Inflammatory macrophage treated with lipopolysaccharide for 1 hour (primary cell): ENCODE measurements at places on chromosomes 16 and 17.

DNA sequence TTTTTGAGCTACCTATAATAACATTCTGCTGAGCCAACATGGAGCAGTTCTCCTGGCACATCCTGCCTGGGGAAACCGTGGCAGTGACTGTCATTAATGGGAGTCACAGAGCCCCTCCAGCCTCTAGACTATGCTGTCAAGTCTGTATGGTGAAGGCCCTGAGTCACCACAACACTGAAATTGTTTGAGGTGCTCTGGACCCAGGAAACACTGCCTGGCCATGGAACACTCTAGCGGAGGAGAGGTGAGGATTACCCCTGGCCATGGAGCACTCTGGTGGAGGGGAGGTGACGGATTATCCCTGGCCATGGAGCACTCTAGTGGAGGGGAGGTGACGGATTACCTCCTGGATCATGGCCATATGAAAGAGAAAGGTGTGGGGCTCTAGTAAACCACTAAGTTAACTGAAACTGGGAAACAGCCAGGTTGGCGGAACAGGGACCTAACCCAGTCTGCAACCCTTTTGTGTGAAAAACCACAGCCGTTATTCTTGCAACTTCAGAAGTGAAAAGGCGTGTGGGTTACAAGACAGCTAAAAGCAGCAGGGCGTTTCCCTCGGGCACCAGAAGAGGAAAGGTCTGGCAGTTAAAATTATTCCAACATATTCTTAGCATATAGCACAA, 156.7 kb downstream of the KCNJ12 start:
- no peak for DNase-seq

DNA sequence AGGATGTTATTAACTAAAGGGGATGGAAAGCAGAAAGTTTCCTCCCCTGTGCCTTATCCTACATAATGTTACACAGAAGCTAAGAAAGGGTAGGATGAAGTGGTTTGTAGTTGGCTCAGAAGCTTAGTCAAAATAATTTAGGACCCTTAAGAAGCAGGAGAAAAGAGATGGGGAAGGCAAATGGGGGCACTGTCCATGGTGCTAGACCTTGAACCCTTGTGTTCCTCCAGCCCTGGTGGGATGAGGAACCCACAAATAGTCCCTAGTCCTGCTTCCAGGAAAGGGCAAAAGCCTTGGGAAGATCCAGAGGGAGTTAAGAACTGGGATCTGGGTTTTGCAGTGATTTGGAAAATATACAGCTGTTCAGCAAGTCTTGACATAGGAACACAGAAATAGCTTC, 54.5 kb downstream of the SLC5A11 start:
- no peak for DNase-seq

GRCh38 chr16:17983847-17984639, 352.5 kb downstream of the NPIPA8 start:
- no peak for DNase-seq

- no peak for DNase-seq
Observed at GRCh38 chr16:84138824-84139627, 6.0 kb downstream of the HSDL1 start.

- no peak for DNase-seq
Observed at GRCh38 chr16:72923757-72924156, 124.2 kb downstream of the ZFHX3 start.

GRCh38 chr17:72376526-72377345, 255.9 kb downstream of the SOX9 start:
- no peak for DNase-seq

- DNase-seq, result no peak
Observed at GRCh38 chr16:80120899-80121521, 419.8 kb upstream of the DYNLRB2 start.

DNA sequence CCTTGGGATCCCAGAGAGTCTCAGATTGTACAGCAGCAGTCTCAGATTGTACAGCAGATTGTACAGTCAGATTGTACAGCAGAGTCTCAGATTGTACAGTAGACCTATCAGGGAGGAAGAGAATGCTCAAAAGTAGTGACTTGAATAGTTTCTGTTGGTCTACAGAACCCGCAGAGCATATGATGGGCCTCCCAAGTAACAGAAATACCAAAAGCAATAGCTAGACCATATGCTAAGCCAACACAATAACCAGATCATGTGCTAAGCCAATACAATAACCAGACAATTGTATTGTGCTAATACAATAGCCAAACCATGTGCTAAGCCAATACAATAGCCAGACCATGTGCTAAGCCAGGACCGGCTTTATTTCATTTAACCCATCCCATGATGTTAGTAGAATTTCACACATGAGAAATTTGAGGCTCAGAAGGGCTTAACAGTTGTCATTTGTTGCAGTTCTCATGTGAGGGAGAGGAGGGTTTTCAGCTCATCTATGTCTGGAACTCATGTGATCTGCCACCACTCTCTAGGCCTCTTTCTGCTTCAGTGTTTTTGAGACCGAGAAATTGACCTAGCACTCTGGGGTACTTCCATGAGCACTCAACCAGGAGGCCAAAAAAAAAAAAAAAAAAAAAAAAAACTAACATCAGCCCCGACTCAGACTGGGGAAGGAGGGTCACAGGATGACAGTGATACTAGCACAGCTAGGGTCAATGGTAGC, 144.0 kb downstream of the SOX9 start:
- DNase-seq, result no peak

DNA sequence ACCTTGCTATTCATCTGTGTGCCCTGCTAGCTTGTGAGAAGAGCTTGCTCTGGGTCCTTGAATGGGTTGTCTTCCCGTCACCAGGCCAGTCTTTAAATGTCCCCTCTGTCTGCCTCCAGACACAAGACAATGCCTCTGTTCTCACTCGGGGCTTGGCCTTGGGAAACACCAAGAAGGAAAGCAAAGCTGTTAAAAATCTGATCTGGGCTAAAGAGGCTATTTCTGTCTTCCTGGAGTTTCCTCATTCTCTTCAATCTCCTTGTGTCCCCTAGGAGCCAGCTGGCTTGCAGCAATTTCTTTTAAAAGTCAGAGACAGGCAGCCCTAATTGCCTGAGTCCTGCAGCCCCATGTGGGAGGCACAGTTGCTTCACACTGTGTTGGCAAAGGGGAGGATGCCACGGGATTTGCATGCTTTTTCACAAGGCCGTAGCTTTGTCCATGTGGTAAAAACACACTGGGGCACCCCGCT, 2.5 kb downstream of the DNAI2 start:
- peak; percentile 86 for DNase-seq

DNA sequence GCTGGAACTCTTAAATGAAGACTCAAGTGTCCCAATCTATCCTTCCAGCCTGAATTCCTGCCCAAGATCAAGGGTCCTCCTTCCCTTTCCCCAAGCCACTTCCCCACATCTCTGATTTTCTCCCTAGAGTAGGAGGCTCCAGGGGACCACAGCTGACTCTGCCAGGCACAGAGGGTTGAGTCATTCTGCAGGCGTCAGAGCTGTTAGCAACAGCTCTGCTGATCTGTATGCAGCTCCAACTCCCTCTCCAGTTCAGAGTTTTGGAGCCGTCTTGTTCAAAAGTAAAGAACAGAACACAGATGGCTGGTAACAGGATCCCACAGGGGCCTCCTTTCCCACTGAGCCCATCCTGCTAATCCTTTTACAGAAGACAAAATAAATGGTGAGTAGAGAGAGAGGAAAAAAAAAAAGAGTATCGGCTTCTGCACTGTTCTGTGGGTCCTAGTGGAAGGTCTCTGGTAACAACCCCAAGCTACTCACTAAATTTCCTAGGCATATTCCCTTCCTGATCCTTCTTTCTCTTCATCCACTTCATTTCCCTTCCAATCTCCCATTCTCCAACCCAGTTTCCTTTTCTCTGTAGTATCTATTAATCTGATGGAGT, 13.4 kb upstream of the TAOK1 start:
- DNase-seq, result peak; percentile 80

DNA sequence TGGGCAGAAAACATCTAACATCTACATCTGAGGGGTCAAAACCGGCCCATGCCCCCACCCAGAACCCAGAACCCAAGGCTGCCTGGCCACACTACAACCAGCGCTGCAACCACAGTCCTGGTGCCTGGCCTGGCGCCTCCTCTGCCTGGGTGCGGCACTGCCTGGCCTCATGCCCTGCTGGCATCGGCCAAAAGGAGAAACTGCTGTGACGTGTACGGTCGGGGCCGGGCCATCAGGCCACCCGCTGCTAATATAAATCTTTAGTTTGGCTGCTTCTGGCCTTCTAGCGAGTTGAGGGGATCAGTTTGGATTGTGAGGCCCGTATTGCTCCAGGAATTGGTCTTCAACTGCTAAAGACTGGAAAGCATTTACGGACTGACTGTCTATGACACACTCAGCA, 22.8 kb downstream of the TMEM204 start:
- DNase-seq, result no peak

DNA sequence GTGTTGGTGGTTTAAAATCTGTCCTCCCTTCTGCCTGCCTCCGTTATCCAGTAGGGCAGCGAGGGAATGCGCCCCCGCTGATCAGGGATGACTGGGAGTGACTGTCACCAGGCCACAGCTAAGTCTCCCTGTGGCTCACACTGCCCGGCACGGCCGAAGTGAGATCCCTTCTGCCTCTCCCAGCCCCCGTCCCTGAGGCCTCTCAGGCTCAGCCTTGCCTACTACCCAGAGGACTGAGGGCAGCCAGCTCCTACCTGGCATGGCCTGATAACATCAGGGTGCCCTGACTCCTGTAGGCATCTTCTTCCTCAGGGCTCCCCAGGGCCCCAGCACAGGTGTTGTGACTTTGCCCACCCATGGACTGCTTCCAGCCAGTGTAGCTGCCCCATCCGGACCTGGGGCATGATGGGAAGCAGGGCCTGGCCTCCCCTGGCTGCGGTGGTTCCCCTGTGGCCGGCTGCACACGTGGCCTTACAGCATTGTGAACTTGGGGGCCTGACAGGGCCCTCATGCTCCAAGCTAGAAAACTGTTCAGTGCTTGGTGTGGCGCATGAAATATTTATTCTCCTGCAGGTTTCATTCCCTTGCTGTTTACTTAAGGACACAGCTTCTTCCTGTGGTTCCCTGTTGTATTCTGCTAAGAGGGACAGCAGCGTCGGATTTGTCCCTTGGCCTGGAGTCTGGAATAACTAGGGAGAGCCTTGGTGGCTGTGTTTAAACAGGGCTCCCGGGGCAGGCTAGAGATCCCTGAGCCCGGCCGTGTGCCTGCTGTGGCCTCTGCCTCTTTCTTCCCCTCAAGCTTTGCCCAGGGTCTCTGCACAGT, 30.0 kb downstream of the GINS2 start:
- no peak for DNase-seq

GRCh38 chr16:10988164-10988803, 43.9 kb downstream of the CLEC16A start:
- DNase-seq, result no peak

DNA sequence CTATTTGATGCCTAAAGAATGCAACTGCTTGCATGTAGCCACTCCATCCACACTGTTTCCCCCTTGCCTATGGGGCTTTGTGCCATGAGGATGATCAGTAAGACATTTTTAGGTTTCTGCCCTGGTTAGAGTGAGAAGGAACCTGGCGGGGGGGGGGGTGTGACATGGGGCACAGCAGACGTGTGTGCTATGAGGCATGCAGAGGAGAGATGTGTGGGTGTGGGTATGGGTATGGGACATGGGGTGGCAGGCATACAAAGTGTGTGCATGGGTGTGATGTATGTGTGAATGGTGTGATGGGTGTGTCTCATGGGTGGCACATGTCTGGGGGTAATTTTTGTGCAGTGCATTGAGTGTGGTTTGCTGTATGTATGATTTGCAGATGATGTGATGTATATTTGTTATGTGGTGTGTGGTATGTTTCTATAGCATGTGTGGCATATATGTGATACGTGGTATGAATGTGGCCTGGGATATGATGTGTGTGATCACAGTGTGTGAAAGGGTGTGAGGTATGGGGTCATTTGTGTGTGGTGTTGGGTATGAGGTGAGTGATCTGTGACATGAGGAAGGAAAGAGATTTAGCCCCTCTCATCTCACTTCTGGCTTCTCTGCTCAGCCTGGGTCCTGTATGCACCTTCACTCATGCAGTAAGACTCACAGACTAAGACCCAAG, 14.9 kb downstream of the CCDC182 start:
- DNase-seq, result no peak

DNA sequence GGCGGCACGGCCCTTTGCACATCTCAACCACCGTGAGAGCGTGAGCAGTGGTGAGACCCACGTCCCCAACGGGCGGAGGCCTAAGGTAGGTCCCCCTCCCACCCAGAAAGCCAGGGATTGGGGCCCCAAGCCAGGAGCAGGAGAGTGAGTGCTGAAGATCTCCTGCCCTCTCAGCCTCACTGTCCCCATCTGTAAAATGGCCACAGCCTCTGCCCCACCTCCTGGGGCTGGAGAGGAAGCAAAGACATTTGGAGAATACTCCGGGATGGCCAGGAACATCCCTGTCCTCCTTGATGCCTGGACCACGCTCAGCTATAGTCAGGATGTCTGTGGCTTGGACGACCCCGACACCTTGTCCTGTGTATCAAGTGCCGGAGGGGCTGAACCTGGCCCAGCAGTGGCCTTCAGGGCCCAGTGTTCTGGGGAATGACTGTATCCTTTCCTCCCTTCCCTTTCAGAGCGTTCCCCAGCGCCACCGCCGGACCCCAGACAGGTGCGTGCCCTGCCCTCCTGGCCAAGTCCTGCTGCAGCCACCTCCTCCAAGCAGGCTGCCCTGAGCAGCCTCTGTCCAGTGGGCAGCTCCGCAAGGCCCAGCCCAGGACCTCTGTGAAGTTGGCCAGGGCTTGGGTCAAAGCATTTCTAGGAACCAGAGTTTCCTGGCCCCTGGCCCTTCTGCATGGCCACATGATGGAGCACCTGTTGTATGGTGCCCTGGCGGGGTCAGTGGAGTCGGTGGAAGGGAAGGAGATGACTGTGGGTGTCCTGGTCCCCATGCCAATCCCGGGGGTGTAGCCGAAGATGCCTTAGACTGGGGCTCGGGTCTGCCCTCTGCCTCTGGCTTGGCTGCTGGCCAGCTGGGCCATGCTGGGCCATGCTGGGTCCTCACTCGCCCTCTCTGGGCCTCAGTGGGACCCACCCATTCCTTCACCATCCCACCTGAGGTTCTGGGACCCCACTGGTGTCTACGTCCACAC, 38.4 kb downstream of the ADCY7 start:
- DNase-seq, result no peak

GRCh38 chr17:251531-251930, 70.1 kb upstream of the DOC2B start:
- no peak for DNase-seq

GRCh38 chr16:88202207-88202745, 180.5 kb upstream of the ZNF469 start:
- DNase-seq, result no peak

- no peak for DNase-seq
Observed at GRCh38 chr17:75129576-75129975, 2.0 kb downstream of the NT5C start.

- peak; percentile 35 for DNase-seq
Observed at GRCh38 chr17:3843935-3844516, 2.0 kb downstream of the NCBP3 start.

DNA sequence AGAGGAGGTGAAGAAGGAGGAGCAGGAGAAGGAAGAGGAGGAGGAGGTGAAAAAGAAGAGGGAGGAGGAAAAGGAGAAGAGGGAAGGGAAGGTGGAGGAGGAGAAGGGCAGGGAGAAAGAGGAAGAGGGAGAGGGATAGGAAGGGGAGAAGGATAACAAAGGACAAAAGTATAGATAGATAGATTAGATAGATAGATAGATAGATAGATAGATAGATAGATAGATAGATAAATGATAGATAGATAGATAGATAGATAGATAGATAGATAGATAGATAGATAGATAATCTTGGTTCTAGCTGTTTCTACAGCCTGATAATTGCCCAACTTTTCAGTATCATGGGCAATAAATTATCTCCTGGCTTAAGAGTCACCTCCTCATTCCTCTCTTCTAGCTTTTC, 296.2 kb upstream of the C16orf82 start:
- DNase-seq, result no peak
